Activated naive CD4-positive, alpha-beta T cell treated with anti-CD3 and anti-CD28 coated beads, Interleukin-2, amount 10 ng/mL, durations not matched to agents 7 days and 5 days (primary cell): ENCODE measurements at places on chromosomes 7 and 10.
A peak's percentile ranks its signal among the peaks of the same experiment; 100 is the strongest.

GRCh38 chr7:2477447-2478398 is 1.5 kb upstream of the GRIFIN start:
- H3K36me3 ChIP-seq = no peaks in the 10 kb centered on the region
- H3K4me1 ChIP-seq = peaks cover 10% of the 10 kb centered on the region
- peaks cover 43% of the 10 kb centered on the region for H3K27me3 ChIP-seq
- no peak overlapping the region for H3K27ac ChIP-seq
- peak; percentile 79 for DNase-seq

DNA sequence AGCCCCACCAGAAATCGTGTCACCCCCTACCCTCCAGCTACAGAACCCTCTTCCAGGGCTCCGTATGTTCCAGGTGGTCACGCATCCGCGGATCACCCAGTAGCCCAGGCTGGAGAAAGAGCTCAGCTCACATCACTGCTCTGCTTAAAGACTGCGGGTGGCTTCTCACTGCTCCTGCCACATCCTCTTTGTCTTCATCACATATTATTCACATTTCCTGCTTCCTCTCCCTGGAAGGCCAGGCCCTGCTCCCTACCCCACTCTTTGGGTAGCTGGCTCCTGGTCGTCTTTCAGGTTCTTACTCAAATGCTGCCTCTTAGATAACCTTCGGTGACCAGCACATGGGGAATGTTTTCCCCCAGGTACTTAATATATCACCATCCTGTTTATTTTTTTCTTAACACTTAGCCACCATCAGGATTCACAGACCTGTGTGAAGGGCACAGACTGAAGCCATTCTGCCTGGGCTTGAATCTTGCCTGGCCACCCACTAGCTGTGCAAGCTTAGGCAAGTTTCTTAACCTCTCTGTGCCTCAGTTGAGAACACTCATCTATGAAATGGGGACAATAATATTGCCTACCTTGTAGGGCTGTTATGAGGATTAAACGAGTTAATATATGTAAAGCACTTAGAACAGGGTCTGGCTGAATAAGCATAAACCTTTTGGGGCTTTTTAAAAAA is 307.8 kb downstream of the PRPF18 start:
- H3K4me1 ChIP-seq = peaks cover 12% of the 10 kb centered on the region
- no peak overlapping the region for H3K4me3 ChIP-seq
- peaks cover 61% of the 10 kb centered on the region for H3K27me3 ChIP-seq
- DNase-seq = no peak

- peaks cover 3% of the 10 kb centered on the region for H3K36me3 ChIP-seq
- no peak overlapping the region for H3K4me3 ChIP-seq
- DNase-seq = no peak
- H3K4me1 ChIP-seq = no peaks in the 10 kb centered on the region
- H3K27ac ChIP-seq = no peak overlapping the region
Observed at GRCh38 chr10:12768156-12769100, 233.1 kb downstream of the CCDC3 start.

DNA sequence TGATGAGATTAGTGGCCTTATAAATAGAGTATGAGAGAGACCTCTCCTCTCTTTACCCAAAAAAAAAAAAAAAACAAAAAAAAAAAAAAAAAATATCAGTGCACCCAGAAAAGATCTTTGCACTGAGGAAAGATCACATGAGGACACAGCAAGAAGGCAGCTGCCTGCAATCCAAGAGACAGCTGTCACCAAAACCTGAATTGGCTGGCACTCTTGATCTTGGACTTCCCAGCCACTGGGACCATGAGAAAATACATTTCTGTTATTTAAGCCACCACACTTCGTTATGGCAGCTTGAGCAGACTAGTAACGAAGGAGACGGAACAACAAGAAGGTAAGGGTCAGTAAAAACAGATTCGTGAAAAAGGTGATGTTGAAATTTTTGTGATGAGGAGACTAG is 47.0 kb downstream of the TMEM106B start:
- H3K27me3 ChIP-seq = peaks cover 6% of the 10 kb centered on the region
- H3K36me3 ChIP-seq = peaks cover 8% of the 10 kb centered on the region
- no peak overlapping the region for H3K4me3 ChIP-seq
- DNase-seq = no peak
- H3K27ac ChIP-seq = no peak overlapping the region

- no peak for DNase-seq
- H3K4me3 ChIP-seq = peak overlapping the region; percentile 2
- H3K27me3 ChIP-seq = no peaks in the 10 kb centered on the region
- peaks cover 81% of the 10 kb centered on the region for H3K4me1 ChIP-seq
- H3K36me3 ChIP-seq = peaks cover 54% of the 10 kb centered on the region
Observed at GRCh38 chr10:14527134-14527844, 196.6 kb upstream of the FRMD4A start.

DNA sequence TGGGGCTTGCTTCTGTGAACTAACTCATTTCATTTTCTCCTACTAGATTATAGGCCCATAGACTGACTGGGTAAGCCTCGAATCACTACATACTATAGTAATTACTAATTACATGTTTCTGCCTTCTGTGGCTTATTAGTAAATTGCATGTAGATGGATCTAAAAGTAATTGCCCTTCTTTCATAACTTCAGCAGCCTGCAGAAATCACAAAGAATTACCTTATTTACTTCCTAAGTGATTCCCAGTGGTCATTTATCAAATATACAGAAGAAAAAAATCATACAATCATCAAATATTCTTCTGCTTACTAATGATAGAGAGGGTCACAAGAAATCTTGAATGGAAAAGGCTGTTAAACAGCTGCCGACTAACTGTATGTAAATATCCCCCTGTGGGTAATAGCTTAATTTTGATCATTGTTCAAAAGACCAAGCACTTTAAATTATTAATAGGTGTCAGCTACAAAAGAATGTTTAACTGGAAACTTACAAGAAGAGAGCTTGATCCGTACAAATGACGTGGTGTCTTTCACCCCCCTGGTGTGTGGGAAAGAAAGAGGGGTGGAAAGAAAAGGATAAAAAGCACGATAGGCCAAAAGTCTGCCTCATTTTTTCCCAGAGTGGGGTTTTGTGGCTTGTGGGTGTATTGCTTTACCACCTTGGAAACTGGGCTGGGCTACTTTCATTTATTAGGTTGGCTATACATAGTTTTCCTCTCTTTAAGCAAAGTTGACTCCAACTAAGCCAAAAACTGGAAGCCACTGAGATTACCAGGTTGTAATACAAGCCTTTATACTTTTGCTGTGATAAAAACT is 361.8 kb upstream of the ZMIZ1 start:
- H3K27me3 ChIP-seq = peaks cover 9% of the 10 kb centered on the region
- no peak overlapping the region for H3K27ac ChIP-seq
- no peak overlapping the region for H3K4me3 ChIP-seq
- no peaks in the 10 kb centered on the region for H3K36me3 ChIP-seq
- H3K4me1 ChIP-seq = no peaks in the 10 kb centered on the region
- DNase-seq = no peak

DNA sequence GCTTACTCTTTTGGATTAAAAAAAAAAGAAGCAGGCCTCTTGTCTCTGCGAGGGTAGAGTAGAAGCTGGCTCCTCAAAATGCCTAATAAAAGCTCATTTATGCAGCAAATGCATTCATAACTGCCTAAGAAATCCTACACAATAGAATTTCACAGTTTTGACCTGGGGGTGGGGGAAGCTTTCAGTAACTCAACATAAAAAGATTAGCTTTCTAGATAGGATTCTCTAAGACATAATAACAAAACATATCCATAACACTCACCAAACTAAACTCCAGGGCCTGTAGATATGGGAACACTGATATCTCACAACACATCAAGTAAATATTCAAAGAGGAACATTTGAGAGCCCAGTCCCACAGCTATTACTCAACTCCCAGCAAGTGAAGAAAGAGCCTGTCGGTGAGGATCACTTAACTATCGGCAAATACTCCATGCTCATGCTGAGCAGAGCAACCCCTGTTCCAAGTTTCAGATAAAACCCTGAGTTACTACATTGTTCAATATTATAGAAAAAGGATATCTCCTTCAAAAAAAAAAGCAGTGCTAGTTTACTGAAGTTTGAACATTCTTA is 88.1 kb downstream of the COBL start:
- H3K27ac ChIP-seq = no peak overlapping the region
- H3K4me3 ChIP-seq = no peak overlapping the region
- H3K36me3 ChIP-seq = no peaks in the 10 kb centered on the region
- no peaks in the 10 kb centered on the region for H3K4me1 ChIP-seq

DNA sequence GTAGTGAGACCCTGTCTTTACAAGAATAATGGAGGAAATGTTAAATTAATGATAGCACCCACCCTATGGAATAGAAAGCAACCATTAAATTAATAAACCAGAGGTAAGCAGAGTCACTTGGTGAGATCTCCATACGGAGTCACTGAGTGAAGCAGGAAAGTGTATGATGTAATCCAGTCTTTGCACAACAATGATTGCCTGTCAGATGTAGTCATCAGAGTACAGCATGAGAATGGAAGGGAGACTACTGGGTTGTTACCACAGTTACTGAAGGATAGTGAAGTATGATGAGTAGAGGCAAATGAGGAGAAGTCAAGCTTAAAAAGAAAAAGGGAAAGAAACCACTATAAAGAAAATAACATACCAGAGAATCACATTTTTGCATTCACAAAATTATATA is 371.9 kb upstream of the SHH start:
- H3K27me3 ChIP-seq = peaks cover 16% of the 10 kb centered on the region
- no peak for DNase-seq
- H3K36me3 ChIP-seq = no peaks in the 10 kb centered on the region

DNA sequence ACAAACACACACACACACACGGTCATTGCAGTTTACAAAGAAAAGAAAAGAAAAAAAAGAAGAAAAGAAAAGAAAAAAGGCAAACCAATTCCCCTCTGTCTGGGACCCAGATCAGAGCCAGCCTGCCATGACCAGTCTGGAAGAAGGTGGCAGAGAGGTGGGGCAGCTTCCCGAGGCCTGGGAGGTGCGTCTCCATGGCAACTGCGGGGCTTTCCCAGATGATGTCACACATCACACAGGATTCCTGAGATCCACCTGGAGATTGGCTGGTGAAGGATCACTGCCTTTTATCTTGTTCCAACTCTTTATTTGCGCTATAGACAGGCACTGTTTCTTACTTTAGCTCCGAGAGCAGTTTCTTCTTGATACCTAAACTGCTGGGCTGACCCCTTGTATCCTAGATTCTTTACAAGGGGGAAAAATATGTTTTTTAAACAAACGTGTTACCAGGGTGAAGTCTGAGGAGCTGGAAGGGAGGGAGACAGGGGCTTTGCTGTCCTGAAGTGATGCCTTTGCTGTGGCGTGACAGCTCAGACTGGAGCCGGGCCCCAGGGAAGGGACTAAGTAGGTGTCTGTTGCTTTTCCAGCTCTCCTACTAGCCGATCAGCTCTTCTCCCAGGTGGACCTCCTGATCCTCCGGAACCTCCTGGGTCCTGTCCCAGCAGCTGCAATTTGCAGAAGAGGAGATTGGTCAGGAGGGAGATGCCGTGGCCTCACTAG is 298.5 kb downstream of the KLF6 start:
- no peak for DNase-seq
- no peak overlapping the region for H3K27ac ChIP-seq
- H3K4me1 ChIP-seq = peaks cover 13% of the 10 kb centered on the region

DNA sequence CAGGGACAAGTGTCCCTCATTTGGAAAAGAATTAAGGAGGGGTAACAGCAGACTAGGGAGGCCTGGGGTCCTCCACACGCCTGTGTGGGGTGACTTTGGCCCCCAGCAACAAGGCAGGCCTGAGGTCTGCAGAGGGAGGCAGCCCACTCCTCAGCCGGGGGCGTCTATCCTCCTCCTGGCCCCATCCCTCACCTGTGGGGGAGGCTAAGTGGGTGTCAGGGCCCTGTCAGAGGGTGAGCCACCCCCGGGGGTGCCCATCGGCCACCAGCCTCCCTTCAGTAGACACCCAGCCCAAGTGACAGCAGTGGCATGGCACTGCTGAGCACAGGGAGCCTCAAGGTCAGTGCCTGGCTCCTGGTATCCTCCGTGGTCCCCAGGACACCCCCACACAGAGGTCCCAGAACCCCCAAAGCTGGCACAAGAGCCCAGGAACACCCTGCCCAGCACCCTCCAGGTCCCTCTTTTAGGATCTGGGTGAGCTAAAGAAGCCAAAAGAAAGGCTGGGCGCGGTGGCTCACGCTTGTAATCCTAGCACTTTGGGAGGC is 693 bp upstream of the FXYD4 start:
- H3K27ac ChIP-seq = no peak overlapping the region
- no peak for DNase-seq
- H3K27me3 ChIP-seq = peaks cover 31% of the 10 kb centered on the region
- H3K36me3 ChIP-seq = no peaks in the 10 kb centered on the region
- peaks cover 12% of the 10 kb centered on the region for H3K4me1 ChIP-seq

- H3K4me1 ChIP-seq = no peaks in the 10 kb centered on the region
- no peak overlapping the region for H3K4me3 ChIP-seq
- H3K27ac ChIP-seq = no peak overlapping the region
- H3K27me3 ChIP-seq = peaks cover 4% of the 10 kb centered on the region
- H3K36me3 ChIP-seq = no peaks in the 10 kb centered on the region
Observed at GRCh38 chr10:121664671-121665070, 66.4 kb upstream of the FGFR2 start.

- no peak overlapping the region for H3K27ac ChIP-seq
- H3K27me3 ChIP-seq = peaks cover 30% of the 10 kb centered on the region
- H3K36me3 ChIP-seq = no peaks in the 10 kb centered on the region
- no peak overlapping the region for H3K4me3 ChIP-seq
- H3K4me1 ChIP-seq = no peaks in the 10 kb centered on the region
Observed at GRCh38 chr7:142942746-142943145, 3.5 kb downstream of the LLCFC1 start.

GRCh38 chr10:113397047-113397446 is 155.8 kb upstream of the HABP2 start:
- no peaks in the 10 kb centered on the region for H3K36me3 ChIP-seq
- no peak overlapping the region for H3K27ac ChIP-seq
- H3K27me3 ChIP-seq = peaks cover 4% of the 10 kb centered on the region

GRCh38 chr7:123784263-123784662 is 35.5 kb upstream of the WASL start:
- H3K27me3 ChIP-seq = no peaks in the 10 kb centered on the region
- no peak for DNase-seq
- no peak overlapping the region for H3K4me3 ChIP-seq
- no peak overlapping the region for H3K27ac ChIP-seq
- H3K36me3 ChIP-seq = no peaks in the 10 kb centered on the region

GRCh38 chr7:110856704-110857103 is 234.2 kb upstream of the LRRN3 start:
- H3K4me1 ChIP-seq = no peaks in the 10 kb centered on the region
- no peak overlapping the region for H3K4me3 ChIP-seq
- no peak overlapping the region for H3K27ac ChIP-seq
- no peaks in the 10 kb centered on the region for H3K36me3 ChIP-seq

DNA sequence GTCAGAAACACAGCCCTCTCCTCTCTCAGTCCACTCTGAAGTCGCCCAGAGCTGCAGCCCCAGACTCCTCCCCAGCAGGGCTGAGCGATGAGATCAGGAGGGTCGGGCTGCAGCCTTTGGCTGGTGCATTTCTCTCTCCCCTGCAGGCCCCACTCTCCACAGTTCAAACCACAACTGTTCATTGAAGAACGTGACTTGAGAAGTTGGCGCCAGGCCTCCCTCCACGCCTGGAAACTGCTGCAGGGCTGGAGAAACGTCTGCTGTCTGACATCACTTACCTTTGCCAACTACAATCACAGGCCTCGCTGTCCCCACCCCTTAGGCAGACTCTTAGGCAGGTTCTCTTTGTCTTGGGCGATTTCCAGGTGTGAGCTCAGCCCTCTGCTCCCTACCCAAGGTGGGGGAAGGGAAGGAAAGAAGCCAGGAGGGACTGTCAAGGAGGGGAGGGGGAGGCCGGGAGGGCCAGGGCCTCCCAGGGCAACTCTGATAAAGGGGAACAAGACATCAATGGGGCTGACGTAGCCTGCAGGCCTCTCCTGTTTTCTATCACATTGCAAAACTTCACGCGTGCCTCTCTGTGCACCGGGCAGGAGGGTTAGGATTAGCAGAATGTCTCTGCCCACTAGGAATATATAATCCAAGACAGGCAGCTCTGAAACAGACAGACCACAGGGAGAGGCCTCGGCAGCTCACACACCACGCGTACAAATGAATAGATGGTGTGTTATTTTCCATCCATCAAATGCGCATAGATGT is 32.7 kb downstream of the CALML5 start:
- no peak for DNase-seq
- no peak overlapping the region for H3K27ac ChIP-seq
- H3K4me3 ChIP-seq = no peak overlapping the region
